ENCODE measurements at places on chromosomes 3 and 15.

DNA sequence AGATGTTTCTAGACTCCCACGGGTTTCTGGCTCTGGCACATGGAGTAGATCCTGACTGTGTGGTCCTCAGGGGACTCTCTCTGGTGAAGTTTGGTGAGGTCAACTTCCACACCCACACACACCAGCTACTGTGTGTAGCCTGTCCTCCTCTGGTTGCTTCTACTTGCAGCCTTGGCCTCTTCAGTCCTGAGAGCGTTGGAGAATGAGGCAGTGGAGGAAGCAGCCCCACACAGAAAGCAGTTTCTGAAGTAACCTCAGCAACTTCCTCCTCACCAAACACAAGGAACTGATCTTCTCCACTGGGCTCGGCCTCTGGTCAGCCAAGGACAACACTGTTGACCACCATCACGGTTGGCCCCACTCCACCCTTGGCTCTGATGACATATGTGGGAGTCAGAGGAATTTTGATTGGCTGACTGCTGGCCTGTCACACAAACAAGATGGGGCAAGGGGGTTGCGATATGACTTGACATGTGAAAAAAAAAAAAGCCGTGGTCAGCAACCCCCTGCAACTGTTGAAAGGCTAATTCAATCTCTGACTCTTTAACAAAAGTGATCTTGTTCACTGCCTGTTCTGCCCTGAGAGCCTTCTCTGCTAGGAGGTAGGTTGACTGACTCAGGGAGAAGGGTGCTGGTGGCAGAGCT, 19.6 kb downstream of the CD86 start:
- no peak for DNase-seq

- DNase-seq = no peak
Measured at GRCh38 chr3:181793006-181793405, 81.3 kb downstream of the SOX2 start.

GRCh38 chr15:36365963-36366362, 213.5 kb upstream of the CDIN1 start:
- DNase-seq = no peak

DNA sequence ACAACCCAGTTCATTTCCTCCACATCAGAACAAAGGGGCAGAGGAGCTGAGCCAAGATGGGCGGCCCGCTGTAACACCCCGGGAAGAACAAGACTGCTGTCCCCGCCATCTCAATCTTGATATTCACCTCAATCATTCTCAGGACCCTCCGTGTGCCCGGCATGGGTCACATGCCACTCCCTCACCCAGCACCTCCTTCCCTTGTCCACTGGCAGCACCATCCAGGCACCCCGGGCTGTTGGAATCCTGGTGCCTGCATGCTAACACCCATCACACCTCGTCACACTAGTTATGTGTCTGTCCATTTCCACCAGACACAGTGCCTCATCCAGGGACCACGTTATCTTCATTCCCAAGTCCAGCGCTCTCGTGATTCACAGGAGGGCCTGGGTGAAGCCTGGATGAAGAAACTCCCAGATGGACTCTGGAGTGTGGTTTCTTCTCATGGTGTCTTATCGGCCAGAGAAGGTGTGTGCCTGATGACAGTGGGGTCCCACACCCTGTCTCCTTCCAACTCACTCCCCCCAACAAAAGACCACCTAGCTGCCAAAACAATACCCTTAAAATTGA, 16.7 kb downstream of the MEGF11 start:
- DNase-seq = no peak

- no peak for DNase-seq
Measured at GRCh38 chr3:183650554-183650953, 15.1 kb downstream of the KLHL24 start.

Measured in activated naive CD4-positive, alpha-beta T cell (primary cell).